ENCODE measurements at places on chromosomes 7 and 10. TPM values are rescaled to one million over a fixed set of nuclear protein-coding genes. Genes with fewer than 3 reads are reported as not detected.

- H3K27ac ChIP-seq, result no peak overlapping the region
- H3K27me3 ChIP-seq, result no peaks in the 10 kb centered on the region
- no peak overlapping the region for H3K4me3 ChIP-seq
- H3K36me3 ChIP-seq, result no peaks in the 10 kb centered on the region
- no peak for DNase-seq
- H3K4me1 ChIP-seq, result no peaks in the 10 kb centered on the region
Measured at GRCh38 chr10:4688601-4689000, 137.4 kb upstream of the AKR1E2 start.

- no peak overlapping the region for H3K4me3 ChIP-seq
- no peaks in the 10 kb centered on the region for H3K27me3 ChIP-seq
- peaks cover 13% of the 10 kb centered on the region for H3K4me1 ChIP-seq
- peaks cover 6% of the 10 kb centered on the region for H3K36me3 ChIP-seq
- H3K27ac ChIP-seq, result no peak overlapping the region
Measured at GRCh38 chr7:90666186-90666585, 70.1 kb downstream of the CDK14 start.

GRCh38 chr10:88507404-88507803 lies 75.7 kb downstream of the RNLS start:
- DNase-seq, result no peak
- no peaks in the 10 kb centered on the region for H3K36me3 ChIP-seq
- peaks cover 4% of the 10 kb centered on the region for H3K4me1 ChIP-seq
- H3K4me3 ChIP-seq, result no peak overlapping the region
- peaks cover 4% of the 10 kb centered on the region for H3K27me3 ChIP-seq

DNA sequence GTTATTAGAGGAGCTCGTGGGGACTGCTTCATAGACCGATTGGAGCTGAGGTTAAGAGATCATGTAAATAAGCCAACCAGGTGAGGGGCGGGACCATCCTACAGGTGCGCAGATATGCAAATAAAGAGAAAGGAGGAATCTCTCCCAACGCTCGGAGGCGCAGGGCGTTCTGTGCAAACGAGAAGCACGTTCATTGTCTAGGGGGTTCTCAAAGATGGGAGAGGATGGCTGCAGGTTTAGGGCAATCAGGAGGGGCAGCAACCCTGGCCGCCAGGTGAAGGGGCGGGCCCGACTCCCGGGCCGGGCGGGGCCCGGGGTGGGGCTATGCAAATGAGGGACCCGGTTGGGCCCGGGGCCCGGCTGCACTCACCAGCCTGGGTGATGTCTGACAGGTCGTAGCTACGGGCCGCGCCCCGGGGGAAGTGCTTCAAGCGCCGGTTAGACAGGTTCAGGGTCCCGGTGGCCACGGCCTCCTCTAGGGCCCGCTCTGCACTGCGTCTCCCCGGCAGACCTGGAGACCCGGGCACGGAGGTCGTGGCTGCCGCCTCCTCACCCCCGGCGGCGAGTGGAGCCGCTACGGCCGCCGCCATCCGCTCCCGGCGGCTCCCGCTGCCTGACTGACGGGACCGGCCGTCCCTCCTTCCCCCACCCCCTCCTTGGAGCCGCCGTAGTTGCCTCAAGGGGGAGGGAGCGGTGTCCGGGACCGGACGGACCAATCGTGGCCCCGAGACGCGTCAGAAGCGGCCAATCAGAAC lies at the start of gene LRCH4:
Gene LRCH4, minus strand, starts transcription at position 619 of the 755 bp plus-strand sequence. Its CDS starts 29 bp downstream, at position 590.
- H3K27me3 ChIP-seq, result peaks cover 6% of the 10 kb centered on the region
- peaks cover 34% of the 10 kb centered on the region for H3K4me1 ChIP-seq
- H3K36me3 ChIP-seq, result no peaks in the 10 kb centered on the region
- H3K4me3 ChIP-seq, result peak within 1 kb of the TSS; percentile 94
- DNase-seq, result peak; percentile 55

- H3K4me3 ChIP-seq, result no peak overlapping the region
- H3K27me3 ChIP-seq, result peaks cover 2% of the 10 kb centered on the region
- H3K27ac ChIP-seq, result no peak overlapping the region
- peaks cover 5% of the 10 kb centered on the region for H3K36me3 ChIP-seq
Measured at GRCh38 chr10:132749371-132749795, 36.6 kb downstream of the NKX6-2 start.

DNA sequence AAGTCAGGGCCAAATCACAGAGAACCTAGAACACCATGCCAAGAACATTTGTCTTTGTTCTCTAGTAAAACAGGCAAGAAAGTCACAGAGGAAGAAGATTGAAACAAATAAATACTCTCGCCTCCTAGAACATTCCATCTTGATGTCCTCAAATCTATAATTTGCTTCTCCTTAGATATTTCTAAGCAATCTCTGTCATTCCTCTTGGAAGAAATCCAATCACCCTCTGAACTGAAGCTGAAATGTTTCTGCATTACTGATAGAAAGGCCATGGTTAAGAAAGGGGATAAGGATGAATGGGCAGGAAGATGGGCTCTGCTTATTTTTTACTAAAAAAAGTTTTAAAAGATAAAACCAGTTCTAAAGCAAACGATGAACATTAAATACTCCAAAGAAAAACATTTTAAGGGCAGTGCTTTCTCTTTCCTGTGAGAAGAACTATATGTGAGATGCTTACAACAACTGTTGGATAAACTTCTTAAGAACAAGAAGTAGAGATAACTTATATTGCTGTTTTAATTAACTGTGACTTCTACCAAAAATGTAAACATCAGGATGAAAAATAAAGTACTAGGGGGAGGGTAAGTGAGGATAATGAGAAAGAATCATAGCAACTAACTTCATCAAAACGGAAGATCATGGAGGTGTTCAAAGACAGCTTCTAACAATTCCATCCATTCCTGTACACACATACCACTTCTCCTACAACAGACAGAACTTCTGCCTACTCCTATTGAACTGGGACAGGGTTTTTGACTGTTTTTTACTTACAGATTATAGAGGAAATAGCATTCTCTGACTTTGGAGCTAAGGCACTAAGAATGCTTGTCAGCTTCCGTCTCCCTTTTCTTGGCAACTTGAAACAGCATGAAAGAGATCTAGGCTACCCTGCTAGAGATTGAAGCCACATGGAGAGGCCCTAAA lies 153.0 kb upstream of the LRRTM3 start:
- DNase-seq, result no peak
- H3K4me1 ChIP-seq, result peaks cover 1% of the 10 kb centered on the region
- no peaks in the 10 kb centered on the region for H3K27me3 ChIP-seq
- no peak overlapping the region for H3K27ac ChIP-seq
- H3K36me3 ChIP-seq, result no peaks in the 10 kb centered on the region

- H3K36me3 ChIP-seq, result no peaks in the 10 kb centered on the region
- H3K27ac ChIP-seq, result no peak overlapping the region
- no peak for DNase-seq
Measured at GRCh38 chr7:74266191-74266963, 12.2 kb upstream of the RFC2 start.

DNA sequence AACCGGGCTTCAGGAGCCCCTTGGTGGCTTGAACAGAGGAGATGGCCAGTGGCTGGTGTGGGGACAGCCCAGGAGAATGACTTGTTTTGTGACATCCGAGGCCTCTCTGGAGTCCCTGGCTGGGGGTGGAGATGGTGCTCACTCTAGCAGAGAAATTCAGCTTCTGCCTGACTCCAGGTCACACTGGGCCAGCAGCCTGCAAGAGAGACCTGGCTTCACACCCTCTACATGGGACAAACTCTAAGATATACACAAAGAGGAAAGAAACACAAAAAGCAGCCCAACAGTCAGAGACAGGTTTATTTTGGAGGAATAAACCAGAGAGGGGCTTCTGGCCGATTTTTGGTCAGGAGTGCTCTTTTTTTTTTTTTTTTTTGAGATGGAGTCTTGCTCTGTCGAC lies 132.8 kb downstream of the ELFN1 start:
- H3K4me3 ChIP-seq, result no peak overlapping the region
- H3K27ac ChIP-seq, result no peak overlapping the region
- peaks cover 3% of the 10 kb centered on the region for H3K36me3 ChIP-seq
- H3K4me1 ChIP-seq, result no peaks in the 10 kb centered on the region

STAG3 gene
- total RNA-seq, result 2.4 TPM

PLPP4 gene
- not detected for total RNA-seq

CYP17A1 gene
- total RNA-seq, result not detected

CLDN4 gene
- 172 TPM for total RNA-seq

PHYHIPL gene
- 1.3 TPM for total RNA-seq

SFTPD gene
- 0.40 TPM for total RNA-seq

ELN gene
- total RNA-seq, result 0.33 TPM

SLC26A4 gene
- total RNA-seq, result 0.43 TPM
